SK-N-DZ (cell line): ENCODE measurements at places on chromosomes 12 and 14.

- no peak for DNase-seq
Measured at GRCh38 chr12:6959058-6959804, 8.1 kb downstream of the PTPN6 start.

DNA sequence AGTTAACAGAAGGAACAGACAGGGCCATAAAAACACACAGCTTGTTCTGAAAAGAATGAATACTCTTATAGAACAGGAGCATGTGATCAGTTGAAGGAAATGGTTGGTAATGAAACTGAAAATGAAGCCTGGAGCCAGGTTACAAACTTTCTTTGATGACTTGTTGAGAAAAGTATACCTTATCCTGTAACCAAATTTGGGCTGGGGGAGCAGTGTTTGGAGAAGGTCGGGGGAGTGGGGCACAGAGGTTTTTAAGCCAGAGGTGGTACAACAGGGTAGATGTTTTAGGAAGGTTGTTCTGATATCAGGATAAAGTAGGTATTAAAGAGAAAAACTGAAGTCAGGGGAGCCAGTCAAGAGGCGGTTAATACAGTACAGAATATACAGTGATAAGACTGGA, 8.2 kb downstream of the GOLT1B start:
- no peak for DNase-seq

- no peak for DNase-seq
Measured at GRCh38 chr12:69874606-69875005, 49.6 kb downstream of the MYRFL start.

- no peak for DNase-seq
Measured at GRCh38 chr12:102182635-102183034, 15.0 kb downstream of the PMCH start.

- no peak for DNase-seq
Measured at GRCh38 chr12:47504775-47505446, 200.9 kb downstream of the RPAP3 start.
